ENCODE measurements at places on chromosomes 5 and 9.

DNA sequence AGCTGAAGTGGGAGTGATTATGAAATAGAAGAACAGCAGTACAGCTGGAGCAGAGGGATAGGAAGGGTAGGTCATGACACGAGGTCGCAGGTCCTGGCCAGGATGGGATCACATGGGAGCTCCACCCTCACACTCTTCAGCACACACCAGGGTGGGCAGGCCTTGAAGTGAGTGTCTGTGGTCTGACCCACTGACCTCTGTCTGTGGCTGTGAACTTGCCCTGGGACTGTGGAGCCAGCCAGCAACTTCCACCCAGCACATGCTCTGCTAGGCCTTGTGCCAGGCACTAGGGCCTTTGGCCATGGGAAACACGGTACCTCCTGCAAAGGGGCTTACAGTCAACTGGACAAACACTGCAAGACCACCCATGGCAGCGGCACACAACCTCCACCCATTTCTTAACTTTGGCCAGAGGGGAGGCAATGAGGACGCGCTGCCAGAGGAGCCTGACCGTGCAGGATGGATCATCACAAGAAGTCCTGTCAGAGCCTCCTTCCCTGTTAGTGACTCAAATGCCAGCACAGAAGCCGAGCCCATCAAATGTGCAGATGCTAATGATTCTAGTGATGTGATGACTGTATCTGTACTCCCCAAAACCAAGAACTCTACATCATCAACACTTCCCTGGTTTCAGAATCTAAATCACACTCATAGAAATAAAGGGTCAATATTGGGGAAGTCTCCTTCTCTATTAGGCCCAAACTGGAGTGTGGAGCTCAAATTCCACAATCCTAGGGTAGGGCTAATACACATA lies 113.6 kb downstream of the DPYSL3 start:
- DNase-seq, result no peak

DNA sequence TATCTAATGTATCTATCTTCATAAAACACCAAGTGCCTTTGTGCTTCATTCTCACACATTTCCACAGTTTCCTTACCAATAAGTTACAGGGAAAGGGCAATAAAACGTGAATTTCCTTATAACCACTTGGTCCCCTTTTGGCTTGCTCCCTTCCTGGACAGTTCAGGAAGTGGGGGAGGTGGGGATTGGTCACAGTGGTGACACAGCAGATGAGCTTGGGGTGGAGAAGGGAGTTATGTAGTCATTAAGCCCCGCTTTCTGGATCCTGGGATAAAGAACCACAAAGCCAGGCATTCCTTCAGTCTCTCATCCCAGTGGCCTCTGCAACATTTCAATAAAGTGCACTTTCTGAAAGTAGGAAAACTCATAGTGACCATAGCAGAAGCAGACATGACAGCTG lies 47.1 kb upstream of the FYB1 start:
- peak; percentile 60 for DNase-seq

- no peak for DNase-seq
Measured at GRCh38 chr5:19988457-19988856, 457 bp upstream of the CDH18 start.

DNA sequence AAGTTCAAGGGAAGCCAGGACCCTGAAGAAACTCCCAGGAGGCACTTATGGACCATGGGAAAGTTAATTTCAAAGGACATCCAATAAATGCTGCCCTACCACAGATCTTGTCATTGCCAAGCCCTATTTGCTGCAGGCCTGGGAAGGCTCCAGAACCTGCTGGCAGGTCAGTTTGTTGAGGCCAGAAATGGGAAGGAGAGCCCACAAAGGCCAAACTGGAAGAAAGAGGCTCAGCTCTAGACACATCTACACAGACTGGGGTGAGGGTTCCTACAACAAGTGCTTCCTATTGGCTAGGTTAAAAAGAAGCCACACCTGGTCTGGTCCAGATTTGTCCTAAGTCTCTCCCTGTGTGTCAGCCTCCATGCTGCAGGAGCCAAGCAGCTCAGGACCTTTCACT lies 94.4 kb downstream of the SIL1 start:
- DNase-seq, result no peak

GRCh38 chr9:136538599-136539426 lies 7.0 kb downstream of the NOTCH1 start:
- peak; percentile 12 for DNase-seq

DNA sequence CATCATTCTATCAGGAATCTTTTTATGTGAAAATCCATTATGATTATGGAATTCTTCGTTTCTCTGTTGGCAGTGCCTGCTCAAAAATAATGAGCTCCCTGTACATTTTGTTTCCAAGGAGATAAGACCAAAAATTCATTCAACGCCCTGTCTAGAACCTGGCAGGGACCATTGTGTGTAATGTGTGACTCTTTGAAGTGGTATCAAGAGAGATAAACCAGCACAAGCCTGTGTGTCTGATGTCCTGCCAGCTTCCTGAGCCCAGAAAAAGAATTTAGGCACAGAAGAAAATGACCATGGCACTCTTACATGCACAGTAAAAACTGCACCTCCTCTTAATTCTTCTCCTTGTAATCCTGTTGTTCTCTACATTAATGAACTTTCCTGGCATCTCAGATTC lies 177.4 kb downstream of the SAXO1 start:
- DNase-seq, result no peak

DNA sequence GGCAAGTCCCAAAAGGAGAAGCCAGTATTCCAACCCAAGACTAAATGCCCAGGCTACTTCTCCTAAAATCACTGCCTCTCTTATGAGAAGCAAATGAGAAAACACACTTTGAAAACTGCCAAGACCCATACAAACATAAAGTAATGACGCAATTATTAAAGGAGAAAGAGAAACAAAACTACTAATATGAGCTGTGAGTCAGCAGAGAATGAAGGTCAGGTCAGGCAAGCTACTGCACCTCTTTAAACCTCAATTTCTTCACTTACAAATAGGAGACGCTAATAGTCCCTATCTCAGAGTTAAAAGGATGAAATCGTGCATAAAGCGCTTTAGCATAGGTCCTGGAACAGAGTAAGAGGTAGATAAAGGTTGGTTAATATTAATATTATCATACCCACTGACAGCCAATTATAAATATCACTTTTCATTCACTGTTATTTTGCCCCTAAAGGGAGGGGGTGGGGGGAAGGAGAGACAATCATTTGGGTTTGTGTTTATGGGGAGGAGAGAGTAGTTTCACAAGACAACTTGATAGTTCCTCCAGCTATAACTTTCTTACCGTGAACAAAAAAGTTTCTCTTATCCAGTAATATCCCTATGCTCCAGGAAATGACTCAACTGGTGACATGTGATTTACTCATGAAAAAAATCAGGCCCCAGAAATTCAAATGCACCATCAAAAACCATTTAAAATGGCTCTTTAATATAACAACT lies 3.6 kb downstream of the PSMB7 start:
- peak; percentile 63 for DNase-seq

GRCh38 chr9:21964925-21965385 lies 29.2 kb downstream of the CDKN2A start:
- DNase-seq, result no peak

All from fibroblast of skin of back (primary cell).